ENCODE measurements at places on chromosomes 1 and 21.

GRCh38 chr1:226425004-226425378, 17.1 kb upstream of the PARP1 start:
- DNase-seq, result no peak

GRCh38 chr1:43549921-43550597, 19.4 kb downstream of the PTPRF start:
- DNase-seq, result peak; percentile 15

DNA sequence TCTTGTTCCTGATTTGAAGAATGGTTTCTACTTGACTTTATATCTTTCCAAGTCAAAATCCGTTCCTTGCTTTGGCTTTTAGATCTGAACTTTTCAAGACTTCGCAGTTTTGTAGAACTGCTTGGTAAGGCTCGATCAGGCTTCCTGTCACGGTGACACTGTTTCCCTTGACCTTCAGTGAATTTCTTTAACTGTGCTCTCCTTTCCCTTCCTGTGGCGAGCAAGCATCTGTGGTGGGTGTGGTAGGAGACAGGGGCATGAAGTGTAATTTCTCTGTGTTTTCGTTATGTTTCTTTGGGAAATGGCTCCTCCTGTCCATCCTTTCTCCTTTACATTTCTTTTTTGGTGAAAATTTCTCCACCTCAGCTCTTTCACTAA, 10.4 kb downstream of the STYXL2 start:
- DNase-seq, result no peak

- DNase-seq, result no peak
These were observed 50.2 kb upstream of the WASF2 start for GRCh38 chr1:27539901-27540861.

DNA sequence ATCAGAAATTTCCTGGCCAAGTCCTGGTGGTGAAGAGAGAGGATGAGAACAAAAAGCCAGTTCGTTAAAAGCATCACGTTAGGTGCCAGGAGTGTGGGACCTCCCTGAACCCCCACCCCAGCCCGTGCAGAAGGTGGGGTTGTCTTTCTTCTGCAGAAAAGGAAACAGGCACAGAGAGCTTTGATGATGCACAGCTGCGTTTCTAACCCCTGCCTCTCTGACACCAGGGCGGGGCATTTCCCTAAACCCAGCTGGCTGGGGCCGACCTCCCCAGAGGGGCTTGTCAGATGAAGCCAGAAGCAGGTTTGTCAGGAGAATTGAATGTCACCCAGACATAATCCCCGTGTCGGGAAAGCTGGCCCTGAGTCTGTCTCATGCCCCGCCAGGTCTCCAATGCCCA, 189.3 kb upstream of the EDN2 start:
- peak; percentile 53 for DNase-seq

GRCh38 chr1:60274422-60275290, 201.1 kb upstream of the C1orf87 start:
- DNase-seq, result no peak

- no peak for DNase-seq
These were observed 188.6 kb downstream of the GREM2 start for GRCh38 chr1:240423246-240423924.

- DNase-seq, result no peak
These were observed 20.3 kb upstream of the CXADR start for GRCh38 chr21:17492415-17493168.

GRCh38 chr1:230205719-230206198, 138.7 kb downstream of the GALNT2 start:
- DNase-seq, result no peak

DNA sequence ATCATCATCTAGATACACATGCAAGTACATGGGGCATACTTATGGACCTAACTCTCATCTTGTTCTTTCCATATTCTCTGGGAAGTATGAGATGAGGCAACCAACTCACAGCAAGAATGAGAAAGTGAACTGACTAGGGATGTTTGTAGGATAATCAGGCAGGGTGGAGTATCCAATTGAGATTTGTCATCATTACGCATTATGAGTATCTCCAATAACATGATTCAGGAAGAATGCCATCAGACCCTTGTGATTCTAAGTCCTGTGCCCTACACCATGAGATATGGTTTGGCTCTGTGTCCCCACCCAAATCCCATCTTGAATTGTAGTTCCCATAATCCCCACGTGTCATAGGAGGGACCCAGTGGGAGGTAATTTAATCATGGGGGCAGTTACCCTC, 154.0 kb downstream of the SLC30A10 start:
- no peak for DNase-seq

DNA sequence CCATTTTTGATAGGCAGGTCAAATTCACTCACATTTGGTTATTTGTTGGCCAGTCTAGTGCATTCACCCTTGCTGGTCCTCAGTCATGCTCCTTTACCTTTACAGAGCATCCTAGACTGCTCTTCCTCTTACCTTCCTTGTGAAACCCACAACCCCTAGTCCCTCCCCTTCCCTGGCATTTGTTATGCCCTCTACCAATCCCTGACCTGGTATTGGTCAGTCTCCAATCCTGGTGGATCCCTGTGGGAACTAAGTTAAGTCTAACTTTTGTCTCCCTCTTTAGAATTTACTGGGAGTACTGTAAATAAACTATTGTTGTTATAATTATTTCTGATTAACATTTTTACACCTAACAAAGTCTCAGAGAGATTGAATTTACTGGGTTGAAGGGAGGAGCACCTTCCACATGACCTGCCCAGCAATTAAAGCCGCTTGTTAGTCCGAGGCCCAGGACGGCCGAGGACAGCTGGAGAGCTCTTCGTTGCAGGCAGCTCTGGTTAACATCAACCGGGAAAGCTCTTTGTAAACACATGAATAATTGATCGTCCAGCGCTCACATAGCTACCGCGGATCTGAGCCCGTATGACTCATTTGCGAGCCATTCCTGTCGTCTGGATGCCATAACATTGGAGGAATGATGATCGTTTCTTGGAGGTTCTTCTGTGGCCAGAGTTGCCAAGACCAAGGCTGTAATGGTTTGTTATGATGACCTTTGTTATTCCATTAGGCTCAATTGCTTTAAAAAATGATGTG, 31.9 kb downstream of the MTARC1 start:
- no peak for DNase-seq

DNA sequence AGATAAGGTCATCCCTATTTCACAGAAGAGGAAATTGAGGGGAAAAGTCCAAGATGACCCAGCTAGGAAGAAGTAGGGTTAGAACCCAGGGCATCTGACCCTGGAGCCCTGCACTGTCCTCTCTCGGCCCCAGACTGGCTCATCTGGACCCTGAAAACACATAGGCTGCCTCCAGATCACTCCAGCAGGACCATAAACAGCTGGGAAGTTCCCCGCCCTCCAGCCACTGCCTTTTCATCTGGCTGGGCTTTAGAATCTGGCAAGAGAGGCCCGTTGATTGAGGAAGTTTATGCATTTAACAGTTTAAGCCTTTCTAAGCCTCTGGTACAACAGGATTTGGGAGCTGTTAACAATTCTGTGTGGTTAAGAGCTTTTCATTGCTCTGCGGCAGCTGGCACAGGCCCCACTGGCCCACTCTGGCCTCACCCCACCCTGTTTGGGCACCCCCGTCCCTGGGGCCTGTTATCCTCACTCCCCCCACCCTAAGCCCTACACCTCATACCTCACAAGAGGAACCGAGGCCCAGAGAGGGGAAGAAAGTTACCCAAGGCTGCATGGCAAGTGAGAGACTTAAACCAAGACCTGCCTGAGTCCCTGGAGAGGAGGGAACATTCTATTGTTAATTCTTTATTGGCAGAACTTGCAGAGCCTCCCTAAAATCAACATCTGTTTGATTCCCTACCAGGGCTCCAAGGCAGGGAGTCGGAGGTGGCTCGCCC, 84.2 kb downstream of the EPHB2 start:
- DNase-seq, result no peak

- DNase-seq, result no peak
These were observed 999.8 kb upstream of the NCAM2 start for GRCh38 chr21:19998453-19998852.

DNA sequence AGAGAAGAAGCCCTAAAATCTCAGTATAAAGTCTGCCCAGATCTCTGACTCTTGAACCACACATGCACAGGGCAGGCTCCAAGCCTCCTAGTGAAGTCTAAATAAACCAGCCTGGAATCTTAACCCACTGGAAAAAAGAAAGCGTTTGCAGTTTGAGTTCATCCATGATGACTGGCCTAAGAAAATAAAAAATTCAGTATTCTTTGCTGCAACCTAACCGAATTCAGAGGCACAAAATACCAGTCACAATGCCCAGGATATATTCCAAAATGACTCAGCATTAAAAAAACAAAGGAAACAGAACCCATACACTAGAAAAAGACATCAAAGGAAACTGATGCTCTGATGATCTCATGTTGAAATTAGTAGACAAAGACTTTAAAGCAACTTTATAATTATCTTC, 269.2 kb downstream of the SDCCAG8 start:
- DNase-seq, result no peak

DNA sequence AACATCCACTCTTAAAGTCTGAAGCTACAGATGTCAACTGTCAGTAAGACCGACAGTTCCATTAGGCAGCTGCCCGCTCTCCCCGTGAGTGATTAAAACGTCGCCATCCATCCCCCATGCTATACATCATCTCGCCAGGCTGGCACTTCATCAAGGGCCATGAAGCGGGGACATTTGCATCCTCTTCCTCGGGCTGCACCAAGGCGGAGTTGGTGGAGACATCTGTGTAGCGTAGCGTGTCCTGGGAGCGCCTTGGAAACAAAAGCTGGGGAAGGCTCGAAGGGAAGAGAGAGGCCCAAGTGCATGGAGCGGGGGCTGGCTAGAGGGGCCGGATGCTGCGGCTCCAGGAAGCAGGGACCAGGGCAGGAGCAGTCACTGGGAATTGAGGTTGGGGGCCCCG, 250.1 kb downstream of the KAZN start:
- no peak for DNase-seq

GRCh38 chr1:7062346-7063061, 277.2 kb downstream of the CAMTA1 start:
- no peak for DNase-seq

- DNase-seq, result no peak
These were observed 15.5 kb downstream of the WNT2B start for GRCh38 chr1:112524251-112524650.

- DNase-seq, result peak; percentile 13
These were observed 71.5 kb downstream of the USP24 start for GRCh38 chr1:55143684-55144083.

GRCh38 chr1:29248409-29248808, 12.1 kb downstream of the PTPRU start:
- DNase-seq, result no peak

- peak; percentile 74 for DNase-seq
These were observed 61.0 kb downstream of the IER5 start for GRCh38 chr1:181149326-181150125.

GRCh38 chr1:32028746-32029145, 15.1 kb downstream of the KHDRBS1 start:
- DNase-seq, result no peak

DNA sequence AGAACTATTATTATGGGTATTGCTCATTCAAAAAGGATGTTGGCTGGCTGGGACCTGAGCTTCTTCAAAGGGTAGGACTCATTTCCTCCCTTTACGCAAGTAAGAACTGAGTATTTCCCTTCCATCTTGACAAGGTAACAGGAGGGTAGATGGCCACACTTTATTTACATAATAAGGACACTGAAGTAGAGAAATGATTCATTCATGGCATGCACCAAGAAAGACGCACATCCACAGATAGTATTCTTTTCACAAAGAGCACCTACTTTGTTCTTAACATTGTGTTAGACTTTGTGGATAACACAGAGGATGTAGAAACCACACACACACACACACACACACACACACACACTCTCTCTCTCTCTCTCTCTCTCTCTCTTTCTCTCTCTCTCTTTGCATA, 82.9 kb downstream of the FAM78B start:
- peak; percentile 14 for DNase-seq

DNA sequence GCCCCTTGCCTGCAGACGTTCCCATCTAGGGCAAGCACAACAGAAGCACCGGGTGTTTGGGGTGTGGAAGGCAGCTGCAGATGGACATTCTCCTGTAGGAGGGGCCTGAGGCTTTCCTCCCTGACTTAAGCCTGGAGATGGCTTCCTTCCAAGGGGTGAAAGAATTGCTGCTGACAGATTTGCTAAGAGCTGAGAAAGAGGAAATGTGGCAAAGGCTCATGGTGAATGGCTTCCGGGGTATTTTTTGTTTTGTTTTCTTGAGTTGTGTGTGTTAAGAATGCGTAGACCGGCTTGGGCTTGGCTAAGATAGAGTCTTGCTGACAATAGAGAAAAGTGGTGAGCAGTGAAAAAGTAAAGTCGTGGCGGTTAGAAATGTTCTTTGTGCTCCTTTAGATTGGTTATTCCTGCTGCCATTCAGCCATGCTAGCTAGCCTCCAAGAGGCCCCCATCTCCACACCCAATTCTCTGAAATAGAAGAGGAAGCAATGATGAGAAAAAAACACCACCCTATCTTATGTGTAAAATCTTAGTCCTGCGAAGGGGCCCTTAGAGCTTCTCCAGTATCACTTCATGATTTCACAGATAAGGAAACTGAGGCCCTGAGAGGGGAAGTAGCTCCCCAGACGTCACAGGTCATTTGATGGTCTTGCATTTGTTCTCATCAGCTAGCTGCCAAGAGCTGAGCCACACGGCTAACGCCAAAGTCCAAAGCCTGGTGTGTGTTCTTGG, 36.9 kb downstream of the EIF2D start:
- DNase-seq, result peak; percentile 47

- DNase-seq, result peak; percentile 93
These were observed at the start of gene S100A4 for GRCh38 chr1:153545067-153546055. Gene S100A4 (minus strand): TSS chr1:153545806. CDS start chr1:153544794, 1,012 bp downstream.

- DNase-seq, result peak; percentile 97
These were observed 22.2 kb upstream of the CFAP126 start for GRCh38 chr1:161389691-161390558.

- no peak for DNase-seq
These were observed 86.8 kb downstream of the WLS start for GRCh38 chr1:68145418-68146126.

- DNase-seq, result no peak
These were observed 60.0 kb upstream of the TNR start for GRCh38 chr1:175803413-175803812.

DNA sequence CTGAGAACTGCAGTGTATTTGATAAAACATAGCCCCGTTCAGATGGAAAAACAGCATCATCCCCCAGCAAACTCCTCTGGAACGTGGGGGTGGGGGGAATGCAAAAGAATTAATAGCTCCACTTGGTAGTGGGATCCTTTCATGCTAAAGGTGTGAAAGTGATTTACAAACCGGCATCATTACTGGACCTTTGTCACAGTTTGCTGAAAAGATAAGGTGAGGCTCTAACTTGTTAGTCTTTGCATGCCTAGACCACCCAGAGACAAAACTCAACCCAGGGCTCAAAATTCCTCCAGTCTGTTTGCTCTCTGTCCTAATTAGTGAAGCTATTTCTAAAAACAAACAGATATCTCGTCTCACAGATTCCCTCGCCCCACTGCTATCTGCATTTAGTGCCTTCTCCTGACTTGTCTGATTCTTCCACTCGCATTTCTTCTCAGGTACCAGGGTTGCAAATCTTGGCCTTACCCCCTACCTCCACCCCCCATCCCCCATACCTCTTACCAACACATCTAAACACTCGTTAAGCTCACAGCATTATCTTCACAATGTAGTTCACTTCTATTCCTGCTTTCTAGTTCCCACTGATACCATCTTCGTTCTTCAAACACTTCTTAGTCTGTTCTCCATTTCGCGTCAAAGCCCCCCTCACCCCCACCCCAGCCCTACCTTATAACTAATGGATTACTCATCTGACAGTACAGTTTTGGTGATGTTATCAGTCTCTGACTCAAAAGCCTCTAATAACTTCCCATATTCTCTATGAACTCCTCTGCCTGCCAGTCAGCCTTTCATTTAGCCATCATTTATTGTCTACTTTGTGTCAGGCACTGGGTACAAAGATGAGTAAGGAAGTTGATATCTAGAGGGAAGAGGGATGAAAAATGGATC, 11.8 kb downstream of the IER5 start:
- DNase-seq, result no peak
